ENCODE measurements at places on chromosomes 7 and 10.

- DNase-seq = peak; percentile 64
Measured at GRCh38 chr7:2640846-2641316, 9.1 kb downstream of the TTYH3 start.

- DNase-seq = no peak
Measured at GRCh38 chr7:29810297-29810696, 4.0 kb downstream of the WIPF3 start.

DNA sequence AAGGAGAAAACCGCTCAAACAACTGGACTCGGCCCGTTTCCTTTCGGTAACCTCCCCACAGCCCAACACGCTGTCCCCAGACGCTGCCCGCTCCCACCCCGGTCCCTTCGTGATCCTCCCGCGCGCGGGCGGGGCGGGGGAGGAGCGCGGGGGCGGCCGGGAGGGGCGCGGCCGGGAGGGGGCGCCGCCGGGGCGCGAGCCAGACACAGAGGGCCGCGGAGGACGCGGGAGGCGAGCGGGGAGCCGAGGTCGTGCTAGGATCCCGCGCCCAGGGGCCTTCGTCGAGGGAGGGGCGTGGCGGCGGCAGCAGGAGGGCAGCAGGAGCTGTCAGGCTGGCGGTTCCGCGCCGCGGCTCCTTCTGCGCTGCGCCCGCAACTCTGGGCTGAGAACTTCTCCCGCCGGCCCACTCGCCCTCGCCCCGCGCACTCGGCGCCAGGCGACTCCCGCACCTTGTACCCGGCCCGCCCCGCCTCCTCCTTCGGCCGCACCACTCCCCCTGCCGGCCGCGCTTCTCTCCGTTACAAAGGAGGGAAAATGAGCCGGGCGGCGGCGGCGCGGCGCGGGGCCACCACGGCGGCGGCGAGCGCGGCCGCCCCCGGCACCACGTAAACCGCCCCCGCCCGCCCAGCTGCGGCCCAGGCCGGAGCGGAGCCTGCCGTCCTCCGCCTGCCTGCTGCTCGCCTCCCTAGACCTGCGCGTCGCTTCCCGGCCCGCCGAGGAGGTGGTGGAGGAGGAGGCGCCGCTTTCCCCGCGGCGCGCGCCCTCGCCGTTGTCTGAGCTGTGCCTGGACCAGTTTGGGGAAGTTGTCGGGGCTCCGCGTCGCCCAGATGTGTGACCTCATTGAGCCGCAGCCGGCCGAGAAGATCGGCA lies at the start of gene CDK14:
CDK14 (plus strand) TSS at position 521 of the 870 bp plus-strand sequence; CDS start at position 828, 307 bp downstream.
- DNase-seq = peak; percentile 75

DNA sequence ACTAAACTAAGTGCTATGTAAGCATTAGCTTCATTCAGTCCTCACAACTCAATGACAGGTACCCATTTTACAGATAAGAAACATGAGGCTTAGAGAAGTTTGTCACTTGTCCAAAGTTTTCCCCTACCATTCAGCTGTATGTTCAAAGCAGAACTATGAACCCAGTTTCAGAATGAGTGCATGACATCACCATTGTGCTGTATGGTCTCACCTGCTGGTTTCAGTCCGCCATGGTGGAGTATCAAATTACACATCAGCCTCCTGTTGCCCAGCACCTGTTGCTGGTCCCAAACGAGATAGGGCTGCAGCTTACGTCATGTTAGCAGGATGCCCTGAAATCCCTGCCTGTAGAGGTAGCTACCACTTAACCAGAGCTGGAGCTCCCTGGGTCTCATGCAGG lies 95.0 kb downstream of the DYNC1I1 start:
- DNase-seq = no peak

DNA sequence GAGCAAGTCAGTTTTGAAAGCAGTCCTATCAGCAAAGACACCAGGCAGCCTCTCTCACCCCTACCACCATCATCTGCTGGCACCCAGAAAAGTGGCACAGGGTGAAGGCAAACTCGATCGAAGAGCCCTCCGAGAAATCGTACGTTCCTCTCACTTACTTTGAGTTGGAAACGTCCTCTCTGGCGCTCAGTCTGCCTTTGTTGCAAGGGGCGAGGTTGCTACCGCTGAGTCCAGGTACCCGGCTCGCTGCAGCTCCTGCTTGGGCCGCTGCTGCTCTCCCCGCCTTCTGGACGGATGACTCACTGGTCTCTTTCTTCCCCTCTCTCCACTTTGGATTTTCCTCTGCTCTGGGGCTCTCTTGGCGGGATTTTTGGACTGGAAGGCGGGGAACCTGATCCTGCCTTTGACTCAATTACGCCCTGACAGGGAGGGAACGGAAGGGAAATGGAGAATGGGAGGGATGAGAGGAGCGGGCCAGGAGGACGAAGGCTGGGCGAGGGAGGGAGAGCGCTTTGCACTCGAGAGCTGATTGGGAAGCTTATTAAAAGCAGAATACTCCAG lies at the start of gene PTN:
PTN (minus strand) TSS at position 453 of the 561 bp plus-strand sequence. CDS start 88,760 bp downstream, outside the sequence.
- DNase-seq = peak; percentile 39

- DNase-seq = no peak
Measured at GRCh38 chr7:55504967-55505658, 67.2 kb downstream of the VOPP1 start.

DNA sequence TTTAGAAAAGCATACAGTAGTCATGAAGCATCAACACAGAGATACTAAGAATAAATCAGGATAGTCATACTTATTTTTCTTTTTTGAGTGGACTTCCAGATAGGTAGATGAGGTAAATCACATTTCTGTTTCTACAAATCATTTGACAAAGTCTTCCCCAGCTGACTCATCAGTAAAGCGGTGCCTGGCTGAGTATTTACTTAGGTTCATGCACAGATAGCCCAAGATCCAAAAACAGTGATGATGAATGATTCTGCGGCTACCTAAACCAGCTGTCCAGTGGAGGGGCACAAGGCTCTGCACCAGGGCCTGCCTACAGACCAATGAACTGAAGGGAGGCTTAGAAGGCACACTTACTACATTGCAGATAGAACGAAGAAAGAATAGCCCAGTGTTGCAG lies 113.1 kb downstream of the PARP12 start:
- no peak for DNase-seq

- DNase-seq = no peak
Measured at GRCh38 chr7:128203047-128203491, 38.0 kb upstream of the LEP start.

GRCh38 chr7:106110238-106110560 lies 1.9 kb downstream of the SYPL1 start:
- no peak for DNase-seq

GRCh38 chr7:23347033-23347681 lies 48.0 kb downstream of the MALSU1 start:
- peak; percentile 31 for DNase-seq

- no peak for DNase-seq
Measured at GRCh38 chr10:68470300-68470699, 1.5 kb downstream of the DNA2 start.

GRCh38 chr7:42186151-42186550 lies 50.9 kb downstream of the GLI3 start:
- no peak for DNase-seq

GRCh38 chr10:24086296-24087086 lies 122.4 kb upstream of the KIAA1217 start:
- no peak for DNase-seq

- no peak for DNase-seq
Measured at GRCh38 chr7:128906766-128907559, 3.5 kb downstream of the KCP start.

DNA sequence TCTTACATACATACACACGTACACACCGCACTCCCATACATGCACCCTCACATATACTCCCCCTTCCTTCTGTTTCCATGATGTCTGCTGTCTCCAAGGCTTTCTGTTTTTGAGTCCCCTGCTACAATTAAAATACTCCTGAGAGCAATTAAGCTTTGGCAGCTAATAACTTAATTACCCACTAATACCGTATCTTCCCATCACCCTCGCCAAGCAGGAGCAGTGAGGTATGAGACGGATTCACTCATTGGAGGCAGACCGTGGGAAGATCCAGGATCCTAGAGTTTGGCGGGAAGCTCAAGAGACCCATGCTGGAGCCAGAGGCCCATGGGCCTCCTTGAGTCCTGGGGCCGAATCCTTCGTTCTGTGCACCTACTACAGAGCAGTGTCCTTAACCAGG lies 1.7 kb upstream of the CALN1 start:
- DNase-seq = no peak

GRCh38 chr10:98308669-98309365 lies 40.8 kb upstream of the LOXL4 start:
- no peak for DNase-seq

- no peak for DNase-seq
Measured at GRCh38 chr10:129793479-129793878, 170.6 kb downstream of the EBF3 start.

DNA sequence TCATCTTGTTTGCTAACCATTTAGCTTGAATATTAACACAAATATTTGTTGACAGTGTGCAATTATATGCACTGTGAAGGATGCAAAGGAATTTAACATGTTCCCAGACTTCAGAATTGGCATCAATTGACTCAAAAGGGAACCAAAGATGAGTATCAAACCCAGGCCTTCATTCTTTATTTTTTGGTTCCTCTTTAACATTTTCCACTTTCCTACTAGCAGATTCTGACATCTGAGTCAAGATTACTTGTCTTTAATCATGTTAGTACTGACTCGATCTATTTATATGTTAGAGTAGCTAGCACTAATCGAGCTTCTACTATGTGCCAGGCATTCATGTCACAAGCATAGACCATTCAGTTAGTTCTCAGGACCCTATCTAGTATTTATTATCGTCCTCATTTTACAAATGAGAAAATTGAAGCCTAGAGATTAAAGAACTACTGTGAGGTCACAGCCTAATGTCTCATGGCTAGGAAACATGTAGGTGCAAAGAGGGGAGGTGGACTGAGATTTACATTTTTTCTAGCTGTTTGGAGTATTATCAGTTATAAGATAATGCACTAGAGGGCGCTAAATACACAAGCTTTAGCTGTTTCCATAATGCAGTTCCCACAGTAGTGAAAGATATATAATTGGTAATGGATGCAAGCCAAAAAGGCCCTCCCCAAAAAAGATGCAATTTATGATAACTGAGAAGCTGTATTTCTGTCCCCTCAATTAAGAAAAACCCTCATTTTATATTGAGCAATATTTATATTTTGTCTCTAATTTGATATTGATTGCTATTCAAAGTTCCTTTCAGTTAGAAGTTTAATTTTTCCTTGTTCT lies 32.9 kb upstream of the KMT2E start:
- no peak for DNase-seq

GRCh38 chr7:2162959-2163358 lies 69.8 kb downstream of the MAD1L1 start:
- no peak for DNase-seq

DNA sequence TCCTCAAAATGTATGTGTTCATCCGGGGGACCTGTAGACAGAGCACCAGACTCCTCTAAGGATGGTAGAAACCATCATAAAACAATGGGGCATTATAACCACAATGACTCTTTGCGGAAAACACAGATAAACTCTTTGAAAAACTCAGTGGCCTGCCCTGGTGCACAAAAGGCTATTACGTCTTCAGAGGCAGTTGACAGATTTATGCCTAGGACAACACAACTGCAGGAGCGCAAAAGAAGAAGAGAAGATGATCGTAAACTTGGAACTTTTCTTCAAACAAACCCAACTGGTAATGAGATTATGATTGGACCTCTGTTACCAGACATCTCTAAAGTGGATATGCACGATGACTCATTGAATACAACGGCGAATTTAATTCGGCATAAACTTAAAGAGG lies 6.0 kb downstream of the RBM48 start:
- no peak for DNase-seq

GRCh38 chr10:122281018-122281626 lies 10.0 kb downstream of the BTBD16 start:
- no peak for DNase-seq
